ENCODE measurements at places on chromosomes 7 and 10.

DNA sequence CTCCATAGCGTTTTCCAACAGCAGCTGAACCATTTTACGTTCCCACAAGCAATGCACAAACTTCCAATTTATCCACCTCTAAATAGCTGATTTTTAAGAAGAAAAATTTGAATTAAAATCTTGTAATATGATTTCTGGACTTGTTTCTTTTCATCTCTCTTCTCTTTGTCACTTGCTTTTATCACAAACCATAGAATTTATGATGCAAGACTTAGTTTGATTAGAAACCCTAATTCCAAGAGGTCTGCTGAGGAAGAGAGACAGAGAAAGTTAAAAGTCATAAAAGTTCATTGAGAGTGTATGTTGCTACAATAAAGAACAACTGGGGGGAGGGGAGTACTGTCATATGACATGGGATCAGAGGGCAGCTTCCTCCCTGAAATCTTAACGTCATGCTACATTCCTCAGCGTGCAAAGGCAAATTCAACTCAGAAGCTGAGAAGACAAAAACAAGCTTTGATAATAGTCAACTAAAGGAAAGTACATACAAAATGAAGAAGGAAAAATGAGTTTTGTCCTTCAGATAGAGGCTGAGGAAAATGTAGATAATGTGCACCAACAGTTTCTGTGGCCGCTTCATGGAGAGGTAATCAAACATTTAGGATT is 18.4 kb upstream of the CUBN start:
- DNase-seq = no peak

GRCh38 chr7:116610721-116611120 is 61.3 kb upstream of the MET start:
- no peak for DNase-seq

DNA sequence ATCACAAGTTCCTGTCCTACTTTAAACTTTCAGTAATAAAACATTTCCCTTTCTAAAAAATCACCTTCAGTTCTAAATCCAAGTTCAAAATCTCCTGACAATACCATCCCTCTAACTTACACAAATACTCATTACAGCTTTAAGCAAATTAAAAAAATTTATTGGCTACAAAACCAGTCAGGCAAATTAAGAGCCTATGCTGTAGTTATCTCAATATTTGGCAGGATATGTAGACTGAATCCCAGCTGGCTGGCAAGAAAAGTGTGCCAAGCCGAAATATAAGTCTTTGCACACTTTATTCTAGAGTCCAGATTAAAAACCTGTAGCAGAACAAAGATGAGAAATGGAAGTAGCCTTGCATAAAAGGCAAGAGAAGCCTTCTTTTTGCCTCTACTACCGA is 9.5 kb downstream of the WAPL start:
- no peak for DNase-seq

GRCh38 chr7:7672545-7673239 is 32.1 kb downstream of the UMAD1 start:
- DNase-seq = no peak

- no peak for DNase-seq
These were observed 516.4 kb downstream of the PCDH15 start for GRCh38 chr10:54284526-54285193.

DNA sequence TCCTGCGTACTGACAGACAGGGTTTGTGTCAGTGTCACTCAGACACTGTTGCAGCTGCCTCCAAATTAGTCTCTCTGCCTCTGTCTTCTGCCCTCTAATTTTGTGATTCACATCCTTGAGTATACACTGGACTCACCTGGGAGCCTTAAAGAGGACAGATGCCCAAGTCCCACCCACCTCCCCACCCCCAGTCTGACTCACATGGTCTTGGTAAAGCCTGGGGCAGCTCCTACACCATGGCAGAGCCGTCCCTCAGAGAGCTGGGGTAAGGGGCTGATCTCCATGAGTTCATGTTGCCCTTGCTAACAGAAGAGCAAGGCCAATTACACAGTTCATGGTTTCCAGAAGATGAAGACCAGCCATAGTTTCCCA is 197.6 kb upstream of the STK17A start:
- DNase-seq = no peak

DNA sequence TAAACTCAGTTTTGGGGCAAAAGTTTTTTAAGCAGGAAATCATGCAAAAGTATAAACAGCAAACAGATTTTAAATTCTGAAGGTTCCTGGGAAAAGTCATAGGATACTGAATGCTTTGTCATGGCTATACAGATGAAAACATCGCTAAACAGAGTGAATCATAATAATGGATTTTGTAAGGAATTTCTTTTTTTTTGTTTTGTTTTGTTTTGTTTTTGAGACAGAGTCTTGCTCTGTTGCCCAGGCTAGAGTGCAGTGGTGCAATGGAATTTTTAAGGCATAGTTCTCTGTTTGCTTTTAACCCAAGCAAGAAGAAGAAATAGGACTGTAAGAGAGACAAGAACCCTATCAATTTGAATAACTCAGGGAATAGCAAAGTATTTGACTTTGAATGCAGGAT is 285.3 kb downstream of the NRG3 start:
- DNase-seq = no peak

GRCh38 chr7:23284871-23285270 is 14.3 kb upstream of the MALSU1 start:
- DNase-seq = no peak

- no peak for DNase-seq
These were observed 19.9 kb downstream of the PPP2R2D start for GRCh38 chr10:131920693-131921092.

- DNase-seq = no peak
These were observed 31.1 kb downstream of the PTPRE start for GRCh38 chr10:127937915-127938463.

DNA sequence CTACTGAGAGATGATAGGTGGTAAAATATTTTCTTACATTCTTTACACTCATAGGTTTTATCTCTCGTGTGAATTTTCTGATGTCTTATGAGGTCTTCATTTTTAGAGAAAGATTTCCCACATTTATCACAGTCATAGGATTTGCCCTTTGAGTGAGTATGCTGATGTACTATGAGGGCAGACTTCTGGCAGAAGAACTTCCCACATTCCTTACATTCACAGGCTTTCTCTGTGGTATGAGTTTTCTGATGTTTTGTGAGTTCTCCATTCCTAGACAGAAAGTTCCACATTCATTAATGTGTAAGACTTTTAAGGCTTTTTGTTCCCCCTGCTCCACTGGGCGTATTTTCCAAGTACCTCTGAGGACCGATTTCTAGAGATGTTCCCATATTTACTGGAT is 23.5 kb downstream of the ZNF25 start:
- DNase-seq = no peak

DNA sequence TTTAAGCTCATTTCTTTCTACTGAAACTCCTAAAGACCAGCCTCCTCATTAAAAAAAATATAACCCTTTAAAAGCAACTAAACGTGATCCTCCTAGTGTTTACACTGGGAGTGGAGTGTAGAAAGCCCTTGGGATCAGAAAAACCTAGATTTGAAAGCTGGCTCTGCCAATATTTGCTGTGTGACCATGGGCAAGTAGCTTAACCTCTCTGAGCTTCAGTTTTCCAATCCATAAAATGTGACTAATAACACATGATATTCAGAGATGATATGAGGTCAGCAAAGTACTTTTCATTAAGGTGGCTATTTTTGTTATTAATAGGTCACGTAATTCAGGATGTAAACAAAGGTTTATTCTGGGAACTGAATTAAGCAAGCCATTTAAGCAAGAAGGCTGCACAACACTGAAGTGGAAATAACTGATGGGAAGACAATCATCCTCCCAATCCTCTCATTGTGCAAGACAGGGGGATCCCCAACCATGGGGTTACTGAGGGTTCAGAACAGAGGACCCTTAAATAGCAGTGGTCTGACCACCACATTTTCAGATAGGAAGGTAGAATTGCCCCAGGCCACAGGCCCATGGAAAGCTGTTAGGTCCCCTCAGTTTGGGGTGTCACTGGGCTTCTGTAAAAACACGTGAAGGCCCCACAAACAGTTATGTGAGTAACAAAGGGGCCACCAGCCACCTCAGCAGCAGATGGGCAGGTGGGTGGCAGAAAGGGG is 49.1 kb upstream of the EEPD1 start:
- DNase-seq = no peak

DNA sequence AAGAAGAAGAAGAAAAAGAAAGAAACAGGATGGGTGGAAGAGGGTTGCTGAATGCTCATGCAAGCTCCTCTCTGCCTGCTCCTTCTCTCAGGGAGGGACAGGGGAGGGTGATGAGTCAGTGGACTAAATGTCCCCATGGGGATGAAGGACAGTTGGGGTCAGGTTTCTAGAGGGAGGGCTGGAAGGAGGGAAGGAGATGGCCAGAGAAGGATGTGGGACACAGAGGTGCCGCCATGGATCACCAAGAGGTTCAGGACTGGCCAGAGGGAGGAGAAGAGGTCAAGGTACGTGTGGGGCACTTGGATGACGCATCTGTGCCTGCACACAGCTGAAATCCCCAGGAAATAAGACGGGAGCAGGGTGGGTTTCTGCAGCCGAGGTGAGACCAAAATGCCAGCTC is 88.9 kb upstream of the GTF2I start:
- DNase-seq = no peak

DNA sequence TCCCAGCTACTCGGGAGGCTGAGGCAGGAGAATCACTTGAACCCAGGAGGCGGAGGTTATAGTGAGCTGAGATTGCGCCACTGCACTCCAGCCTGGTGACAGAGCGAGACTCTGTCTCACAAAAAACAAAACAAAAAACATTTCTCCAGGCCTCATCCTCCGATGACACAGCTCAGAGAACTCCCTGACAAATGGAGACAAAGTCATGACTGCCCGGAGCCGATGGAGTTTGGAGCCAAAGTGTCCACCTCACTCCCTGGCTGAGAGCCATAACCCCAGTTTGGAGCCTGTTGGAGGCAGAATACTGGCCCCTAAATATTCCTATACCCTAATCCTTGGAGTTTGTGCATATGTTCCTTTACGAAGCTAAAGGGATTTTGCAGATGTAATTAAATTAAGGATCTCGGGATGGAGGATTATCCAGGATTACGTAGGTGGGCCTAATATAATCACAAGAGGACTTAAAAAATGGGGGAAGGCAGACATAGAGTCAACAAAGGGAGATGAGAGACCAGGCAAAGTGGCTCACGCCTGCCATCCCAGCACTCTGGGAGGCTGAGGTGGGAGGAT is 22.7 kb downstream of the SSC4D start:
- DNase-seq = no peak

GRCh38 chr7:24436131-24436920 is 136.9 kb upstream of the PALS2 start:
- DNase-seq = no peak

- no peak for DNase-seq
These were observed 216.3 kb downstream of the SDK1 start for GRCh38 chr7:3517344-3517743.

GRCh38 chr10:92593619-92594588 is 974 bp downstream of the KIF11 start:
- no peak for DNase-seq

- no peak for DNase-seq
These were observed 554 bp downstream of the FRA10AC1 start for GRCh38 chr10:93701866-93702209.

DNA sequence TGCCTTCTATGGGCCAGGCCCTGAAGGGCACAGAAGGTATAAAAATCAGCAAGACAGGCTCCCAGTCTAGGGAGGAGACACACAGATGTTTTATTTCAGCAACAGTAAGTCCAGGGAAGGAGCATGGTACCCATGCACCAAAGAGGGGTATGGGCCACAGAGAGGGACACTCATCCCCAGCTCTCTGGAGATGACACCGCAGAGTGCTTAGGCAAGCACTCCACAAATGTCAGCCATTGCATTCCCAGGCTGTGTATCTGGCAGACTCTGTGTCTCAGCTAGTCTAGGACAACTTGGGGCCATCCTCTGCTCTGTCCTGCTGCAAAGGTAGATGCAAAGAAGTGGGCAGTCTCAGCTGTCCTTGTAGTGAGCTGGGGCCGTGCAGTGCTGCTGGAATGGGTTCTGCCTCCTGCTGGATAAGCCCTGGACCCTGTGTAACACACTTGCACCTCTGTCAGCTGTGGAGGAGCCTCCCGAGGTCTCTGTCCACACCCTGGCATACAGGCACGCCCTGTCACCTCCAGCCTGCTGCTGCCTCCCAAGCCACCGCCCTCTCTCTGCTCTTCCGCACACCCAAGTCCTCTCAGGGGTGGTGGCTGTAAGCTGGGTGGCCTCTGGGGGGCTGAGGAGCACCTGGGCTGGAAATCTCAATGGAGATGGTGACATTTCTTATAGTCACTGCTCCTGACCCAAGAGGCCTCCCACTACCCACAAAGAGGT is 57.6 kb downstream of the VOPP1 start:
- no peak for DNase-seq

DNA sequence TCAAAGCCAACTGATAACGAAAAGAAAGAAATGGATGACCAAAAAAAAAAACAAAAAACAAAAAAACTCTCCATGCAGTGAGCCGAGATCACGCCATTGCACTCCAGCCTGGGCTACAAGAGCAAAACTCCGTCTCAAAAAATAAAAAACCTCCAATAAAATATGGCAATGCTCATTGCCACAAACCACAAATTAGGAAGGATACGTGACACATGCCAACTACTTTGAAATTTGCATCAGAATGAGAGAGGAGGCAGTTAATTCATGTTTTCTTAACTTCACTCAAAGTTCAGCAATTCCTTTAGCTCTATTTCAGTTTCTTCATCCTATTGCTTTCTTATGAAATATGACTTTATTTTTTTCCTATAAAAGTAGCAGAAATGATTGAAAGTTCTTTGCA is 398.1 kb upstream of the C7orf33 start:
- DNase-seq = no peak

GRCh38 chr10:22685926-22686325 is 28.5 kb downstream of the PIP4K2A start:
- no peak for DNase-seq

DNA sequence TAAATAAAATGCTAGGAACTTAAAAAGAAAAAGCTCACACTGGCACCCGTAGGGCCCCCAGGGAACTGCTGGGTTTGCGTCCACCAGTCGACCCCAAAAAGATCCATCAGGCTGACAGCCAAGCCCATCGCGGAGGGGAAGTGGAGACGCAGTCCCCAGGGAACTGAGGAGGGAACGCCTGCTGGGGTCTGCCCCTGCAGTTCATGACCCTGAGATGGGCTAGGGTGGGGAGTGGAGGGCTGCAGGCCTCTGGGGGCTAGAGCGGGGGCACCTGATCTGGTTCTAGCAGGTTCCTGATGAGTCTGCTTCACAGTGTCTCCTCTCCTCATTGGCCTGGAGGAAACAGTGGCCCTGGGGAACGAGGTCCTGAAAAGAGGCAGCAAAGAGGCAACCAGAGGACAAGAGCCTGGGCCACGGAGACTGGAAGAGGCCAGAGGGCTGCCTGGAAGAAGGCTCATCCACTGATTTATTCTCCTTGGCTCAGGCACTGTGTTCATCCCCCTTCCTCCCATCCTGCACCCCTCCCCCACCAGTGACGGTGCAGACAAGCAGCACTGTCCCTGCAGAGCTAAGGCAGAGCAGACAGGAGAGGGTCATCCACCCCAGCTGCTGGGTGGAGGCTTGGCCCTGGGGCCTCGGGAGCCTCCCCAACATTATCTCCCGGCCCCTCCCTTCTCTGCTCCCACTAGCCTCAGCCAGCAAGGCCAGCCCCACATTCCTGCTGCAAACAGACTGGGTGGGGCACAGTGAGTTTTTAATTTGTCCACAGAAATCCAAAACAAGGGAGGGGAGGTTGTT is 24.7 kb upstream of the HSPA12A start:
- no peak for DNase-seq

Data from CD4-positive, alpha-beta T cell treated with Interleukin-1 beta for 1 hour (primary cell).